ENCODE measurements at places on chromosomes 5 and 9. TPM values are rescaled to one million over a fixed set of nuclear protein-coding genes. Genes with fewer than 3 reads are reported as not detected.

Gene ZBED3
- total RNA-seq, result 0.49 TPM

Gene NUTM2G
- total RNA-seq, result not detected

Gene AGXT2
- not detected for total RNA-seq

Gene KLF4
- total RNA-seq, result 5.8 TPM

Gene PCDHGA6
- total RNA-seq, result 0.16 TPM

Gene LHX6
- 1.9 TPM for total RNA-seq

Gene DPP7
- 25.3 TPM for total RNA-seq

Gene CCDC112
- 7.1 TPM for total RNA-seq

Gene KIF4B
- not detected for total RNA-seq

Gene CNTFR
- total RNA-seq, result not detected

Gene SH3TC2
- 12.1 TPM for total RNA-seq

Gene WDR38
- not detected for total RNA-seq

Gene GMCL2
- total RNA-seq, result not detected

Gene MACROH2A1
- 283 TPM for total RNA-seq

Gene IL3
- not detected for total RNA-seq

Gene FOXD4L6
- total RNA-seq, result not detected

All from hair follicular keratinocyte (primary cell).